GM23248 (cell line): ENCODE measurements at places on chromosomes 7 and 10. TPM values are rescaled to one million over a fixed set of nuclear protein-coding genes. Genes with fewer than 3 reads are reported as not detected.
A peak's percentile ranks its signal among the peaks of the same experiment; 100 is the strongest.

DNA sequence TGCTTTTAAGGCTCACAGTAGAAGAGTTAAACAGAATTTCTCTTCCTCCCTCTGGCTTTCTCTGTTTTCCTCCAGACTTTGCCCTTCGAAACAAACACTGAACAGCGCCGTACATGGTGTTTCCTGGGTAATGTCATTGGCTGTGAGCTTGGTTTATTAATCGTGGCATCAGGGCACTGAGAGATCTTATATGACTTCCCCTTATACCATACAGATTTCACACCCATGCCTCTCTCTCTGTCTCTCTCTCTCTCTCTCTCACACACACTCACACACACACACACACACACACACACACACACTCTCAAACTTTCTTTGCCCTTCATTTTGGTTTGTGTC, 195.5 kb downstream of the CREB5 start:
- no peak overlapping the region for H3K27ac ChIP-seq
- no peaks in the 10 kb centered on the region for H3K36me3 ChIP-seq
- DNase-seq, result no peak
- H3K4me1 ChIP-seq, result peaks cover 11% of the 10 kb centered on the region
- no peaks in the 10 kb centered on the region for H3K27me3 ChIP-seq
- no peak overlapping the region for H3K4me3 ChIP-seq

DNA sequence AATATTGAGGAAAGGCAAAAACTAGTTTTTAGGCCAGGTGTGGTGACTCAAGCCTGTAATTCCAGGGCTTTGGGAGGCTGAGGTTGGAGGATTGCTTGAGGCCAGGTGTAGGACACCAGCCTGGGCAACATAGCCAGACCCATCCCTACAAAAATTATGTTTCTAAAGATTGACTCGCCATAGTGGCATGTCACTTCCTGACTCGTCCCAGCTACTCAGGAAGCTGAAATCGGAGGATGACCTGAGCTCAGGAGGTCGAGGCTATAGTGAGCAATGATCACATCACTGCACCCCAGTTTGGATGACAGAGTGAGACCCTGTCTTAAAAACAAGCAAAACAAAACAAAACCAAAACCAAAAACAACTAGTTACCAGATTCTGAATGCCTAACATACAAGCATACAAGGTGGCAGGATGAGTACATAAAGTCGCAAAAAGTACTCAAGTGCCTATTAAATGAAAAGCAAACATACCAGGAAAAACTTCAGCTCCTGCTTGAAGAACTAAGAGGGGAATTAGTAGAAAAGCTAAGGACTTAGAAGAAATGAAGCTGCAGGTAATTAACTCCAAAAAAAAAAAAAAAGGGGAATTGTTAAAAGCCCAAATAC, 14.1 kb downstream of the ZNF398 start:
- no peak overlapping the region for H3K4me3 ChIP-seq
- peaks cover 29% of the 10 kb centered on the region; the same call in 1 of the 2 replicates for H3K36me3 ChIP-seq
- H3K27me3 ChIP-seq, result no peaks in the 10 kb centered on the region
- DNase-seq, result peak; percentile 45

DNA sequence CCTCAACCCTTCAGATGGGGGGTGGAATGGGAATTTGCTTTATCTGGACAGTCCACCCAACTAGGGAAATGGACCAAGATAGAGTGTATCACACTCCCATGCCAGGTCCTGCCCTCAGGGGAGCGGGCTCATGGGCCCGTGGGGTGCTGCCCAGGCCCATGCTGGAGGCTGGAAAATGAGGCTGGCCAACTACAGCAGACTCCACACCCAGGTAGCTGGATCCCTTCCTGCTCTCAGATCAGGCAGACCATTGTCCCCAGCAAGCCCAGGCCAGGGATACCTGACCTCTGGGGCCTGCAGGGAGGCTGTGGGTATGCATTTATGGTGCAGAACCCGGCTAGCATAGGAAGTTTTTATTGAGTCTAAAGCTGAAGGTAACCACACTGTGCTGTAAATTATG, 162.4 kb downstream of the TCERG1L start:
- H3K4me3 ChIP-seq, result no peak overlapping the region
- no peaks in the 10 kb centered on the region for H3K27me3 ChIP-seq
- H3K4me1 ChIP-seq, result no peaks in the 10 kb centered on the region
- H3K27ac ChIP-seq, result no peak overlapping the region

GRCh38 chr7:7271094-7271874, 88.9 kb downstream of the C1GALT1 start:
- H3K27ac ChIP-seq, result no peak overlapping the region
- H3K36me3 ChIP-seq, result no peaks in the 10 kb centered on the region
- H3K27me3 ChIP-seq, result no peaks in the 10 kb centered on the region
- H3K4me1 ChIP-seq, result peaks cover 4% of the 10 kb centered on the region

- no peak for DNase-seq
- H3K27me3 ChIP-seq, result no peaks in the 10 kb centered on the region
- H3K36me3 ChIP-seq, result no peaks in the 10 kb centered on the region
- no peak overlapping the region; the same call in 1 of the 2 replicates for H3K27ac ChIP-seq
- peaks cover 42% of the 10 kb centered on the region for H3K4me1 ChIP-seq
Observed at GRCh38 chr7:92631067-92631849, 41.1 kb upstream of the FAM133B start.

DNA sequence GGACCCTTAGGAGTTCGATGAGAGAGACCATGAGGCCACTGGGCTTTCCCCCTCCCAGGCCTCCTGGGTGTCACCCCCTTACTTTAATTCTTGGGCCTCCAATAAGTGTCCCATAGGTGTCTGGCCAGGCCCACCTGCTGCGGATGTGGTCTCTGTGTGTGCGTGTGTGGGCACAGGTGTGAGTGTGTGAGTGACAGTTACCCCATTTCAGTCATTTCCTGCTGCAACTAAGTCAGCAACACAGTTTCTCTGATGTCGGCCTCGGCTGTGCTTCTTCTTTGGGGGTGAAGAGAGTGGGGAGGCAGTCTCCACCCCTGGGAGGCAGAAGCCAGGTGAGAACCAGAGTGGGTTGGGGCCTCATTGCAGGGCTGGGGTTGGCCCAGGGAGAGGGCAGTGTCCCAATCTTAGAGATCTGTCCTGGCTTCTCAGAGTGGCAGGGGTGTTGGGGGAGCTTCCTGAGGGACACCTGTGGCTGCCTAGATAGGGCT, 1.5 kb downstream of the PVRIG start:
- H3K27ac ChIP-seq, result no peak overlapping the region
- DNase-seq, result no peak
- no peaks in the 10 kb centered on the region for H3K27me3 ChIP-seq

DNA sequence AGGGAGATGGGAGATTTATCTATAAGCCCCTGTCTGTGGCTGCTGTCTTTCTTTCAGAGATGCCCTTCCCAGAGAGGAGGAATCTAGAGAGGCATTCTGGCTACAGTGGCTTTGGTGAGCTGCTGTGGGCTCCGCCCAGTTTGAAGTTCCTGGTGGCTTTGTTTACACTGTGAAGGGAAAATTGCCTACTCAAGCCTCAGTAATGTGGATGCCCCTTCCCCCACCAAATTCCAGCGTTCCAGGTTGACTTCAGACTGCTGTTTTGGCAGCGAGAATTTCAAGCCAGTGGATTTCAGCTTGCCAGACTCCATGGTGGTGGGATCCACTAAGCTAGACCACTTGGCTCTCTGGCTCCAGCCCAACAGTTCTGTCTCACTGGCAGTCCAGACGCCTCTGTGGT, 951.6 kb downstream of the CCSER2 start:
- H3K4me1 ChIP-seq, result no peaks in the 10 kb centered on the region
- no peaks in the 10 kb centered on the region for H3K36me3 ChIP-seq
- no peaks in the 10 kb centered on the region for H3K27me3 ChIP-seq
- no peak overlapping the region for H3K27ac ChIP-seq
- no peak overlapping the region for H3K4me3 ChIP-seq

The JCAD gene
- 24.3 and 24.8 TPM in 2 replicates for total RNA-seq

The CALHM3 gene
- not detected in 2 replicates for total RNA-seq
